NCI-H1092 (cell line): ENCODE measurements at places on chromosomes 3 and 15.

DNA sequence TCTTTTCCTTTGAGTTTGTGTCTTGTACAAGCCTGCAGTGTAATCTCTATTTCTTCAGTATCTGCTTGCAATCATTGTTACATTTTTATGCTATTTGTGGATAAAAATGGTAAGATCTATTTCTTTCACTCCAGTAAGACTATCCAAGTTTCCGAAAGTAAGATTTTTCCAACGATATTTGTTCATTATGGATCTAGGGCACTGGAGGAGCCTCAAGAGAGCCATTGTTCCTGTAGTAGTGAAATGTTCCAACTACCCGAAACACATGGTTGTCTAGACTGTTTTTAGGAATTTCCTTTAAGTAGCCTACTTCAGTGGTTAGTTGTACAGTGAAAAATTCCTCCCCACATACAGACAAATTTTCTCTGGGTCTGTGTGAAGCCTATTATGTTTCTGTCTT is 597.4 kb downstream of the RSL24D1 start:
- DNase-seq = no peak

GRCh38 chr3:73604451-73604850 is 20.3 kb downstream of the PDZRN3 start:
- no peak for DNase-seq

DNA sequence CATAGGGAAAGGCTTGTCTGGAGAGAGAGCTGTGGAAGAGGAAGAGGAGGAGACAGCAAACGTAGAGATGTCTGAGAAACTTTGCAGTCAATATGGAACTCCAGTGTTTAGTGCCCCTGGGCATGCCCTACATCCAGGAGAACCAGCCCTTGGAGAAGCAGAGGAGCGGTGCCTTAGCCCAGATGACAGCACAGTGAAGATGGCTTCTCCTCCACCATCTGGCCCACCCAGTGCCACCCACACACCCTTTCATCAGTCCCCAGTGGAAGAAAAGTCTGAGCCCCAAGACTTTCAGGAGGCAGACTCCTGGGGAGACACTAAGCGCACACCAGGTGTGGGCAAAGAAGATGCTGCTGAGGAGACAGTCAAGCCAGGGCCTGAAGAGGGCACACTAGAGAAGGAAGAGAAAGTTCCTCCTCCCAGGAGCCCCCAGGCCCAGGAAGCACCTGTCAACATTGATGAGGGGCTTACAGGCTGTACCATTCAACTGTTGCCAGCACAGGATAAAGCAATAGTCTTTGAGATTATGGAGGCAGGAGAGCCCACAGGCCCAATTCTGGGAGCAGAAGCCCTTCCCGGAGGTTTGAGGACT is 6.9 kb downstream of the MAP1A start:
- DNase-seq = no peak

DNA sequence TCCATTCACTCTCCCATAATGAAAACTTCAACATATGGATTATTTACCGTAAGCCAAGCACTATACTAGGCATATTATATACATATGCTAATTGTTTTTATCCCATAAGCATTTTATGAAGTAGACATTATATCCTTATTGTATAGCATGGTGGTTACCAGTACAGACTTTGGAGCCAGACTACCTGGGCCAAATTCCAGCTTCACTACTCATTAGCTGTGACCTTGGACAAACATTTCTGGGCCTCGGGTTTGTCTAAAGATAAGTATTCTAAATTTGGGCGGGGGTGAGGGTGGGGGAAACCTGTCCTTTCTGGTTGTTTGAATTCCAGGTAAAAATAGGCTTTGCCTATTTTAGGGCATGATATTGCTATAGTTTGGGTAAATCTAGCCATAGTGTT is 66.5 kb upstream of the P2RY1 start:
- no peak for DNase-seq
